Activated CD4-positive, alpha-beta T cell treated with anti-CD3 and anti-CD28 coated beads for 36 hours (primary cell): ENCODE measurements at places on chromosomes 2 and 18. TPM values are rescaled to one million over a fixed set of nuclear protein-coding genes. Genes with fewer than 3 reads are reported as not detected.

DNA sequence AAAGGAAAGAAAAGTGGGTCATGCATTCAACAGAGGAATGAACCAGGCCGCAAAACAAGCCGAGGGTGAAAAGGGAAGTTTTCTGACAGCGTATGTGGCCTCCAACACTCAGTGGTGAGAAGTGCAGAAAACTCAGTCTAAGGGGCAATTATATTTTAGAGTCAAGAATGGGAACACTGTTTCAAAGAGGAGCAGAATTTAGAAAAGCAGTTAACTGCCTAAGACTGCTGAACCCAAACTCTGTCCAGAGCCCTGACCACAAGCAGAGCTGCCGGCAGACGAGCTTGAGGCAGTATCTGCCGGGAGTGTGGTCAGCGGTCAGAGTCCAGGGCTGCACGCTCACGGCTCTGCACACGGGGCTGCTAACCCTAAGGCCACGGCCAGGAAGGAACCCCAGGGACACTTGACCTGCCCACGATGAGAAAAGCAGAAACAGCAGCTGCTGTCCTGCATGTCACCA is 347.0 kb upstream of the ID2 start:
- DNase-seq, result no peak

DNA sequence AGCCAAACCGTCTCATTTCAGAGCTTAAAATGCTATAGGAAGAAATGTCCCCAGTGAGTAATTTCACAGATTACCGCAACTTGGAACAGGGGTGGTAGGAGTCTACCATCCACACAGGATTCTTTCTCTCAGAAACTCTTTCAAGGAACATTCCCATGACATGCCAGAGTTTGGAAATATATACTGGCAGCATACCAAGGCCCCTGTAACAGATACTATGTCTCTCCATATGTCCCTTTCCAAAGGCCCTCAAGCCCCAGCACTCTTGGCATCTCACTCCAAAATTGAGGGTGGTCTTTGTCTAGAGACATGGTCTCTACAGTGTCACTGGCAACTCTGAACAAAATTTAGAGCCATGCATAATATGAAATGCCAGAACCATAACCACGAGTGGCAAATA is 11.0 kb downstream of the FIGLA start:
- no peak for DNase-seq

Gene CTIF
- 5.3 TPM for total RNA-seq

Gene TPO
- not detected for total RNA-seq

- no peak for DNase-seq
These were observed 22.5 kb downstream of the MOB4 start for GRCh38 chr2:197538412-197538811.

GRCh38 chr2:96325041-96325883 is at the start of gene ITPRIPL1:
ITPRIPL1 (plus strand) TSS chr2:96325317; CDS start chr2:96325840, 523 bp downstream.
- DNase-seq, result peak; percentile 65

Gene EVX2
- total RNA-seq, result not detected

DNA sequence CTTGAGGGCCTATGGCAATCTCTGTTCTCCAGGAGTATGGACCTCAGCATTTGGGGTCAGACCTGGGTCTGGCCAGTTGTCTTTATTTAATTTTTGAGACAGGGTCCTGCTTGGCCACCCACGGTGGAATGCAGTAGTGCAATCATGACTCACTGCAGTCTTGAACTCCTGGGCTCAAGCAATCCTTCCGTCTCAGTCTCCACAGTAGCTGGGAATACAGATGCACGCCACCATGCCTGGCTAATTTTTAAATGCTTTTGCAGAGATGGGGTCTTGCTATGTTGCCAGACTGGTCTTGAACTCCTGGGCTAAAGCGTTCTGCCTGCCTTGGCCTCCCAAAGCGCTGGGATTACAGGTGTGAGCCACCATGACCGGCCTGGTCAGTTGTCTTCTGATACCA is 46.4 kb upstream of the INHBB start:
- no peak for DNase-seq

DNA sequence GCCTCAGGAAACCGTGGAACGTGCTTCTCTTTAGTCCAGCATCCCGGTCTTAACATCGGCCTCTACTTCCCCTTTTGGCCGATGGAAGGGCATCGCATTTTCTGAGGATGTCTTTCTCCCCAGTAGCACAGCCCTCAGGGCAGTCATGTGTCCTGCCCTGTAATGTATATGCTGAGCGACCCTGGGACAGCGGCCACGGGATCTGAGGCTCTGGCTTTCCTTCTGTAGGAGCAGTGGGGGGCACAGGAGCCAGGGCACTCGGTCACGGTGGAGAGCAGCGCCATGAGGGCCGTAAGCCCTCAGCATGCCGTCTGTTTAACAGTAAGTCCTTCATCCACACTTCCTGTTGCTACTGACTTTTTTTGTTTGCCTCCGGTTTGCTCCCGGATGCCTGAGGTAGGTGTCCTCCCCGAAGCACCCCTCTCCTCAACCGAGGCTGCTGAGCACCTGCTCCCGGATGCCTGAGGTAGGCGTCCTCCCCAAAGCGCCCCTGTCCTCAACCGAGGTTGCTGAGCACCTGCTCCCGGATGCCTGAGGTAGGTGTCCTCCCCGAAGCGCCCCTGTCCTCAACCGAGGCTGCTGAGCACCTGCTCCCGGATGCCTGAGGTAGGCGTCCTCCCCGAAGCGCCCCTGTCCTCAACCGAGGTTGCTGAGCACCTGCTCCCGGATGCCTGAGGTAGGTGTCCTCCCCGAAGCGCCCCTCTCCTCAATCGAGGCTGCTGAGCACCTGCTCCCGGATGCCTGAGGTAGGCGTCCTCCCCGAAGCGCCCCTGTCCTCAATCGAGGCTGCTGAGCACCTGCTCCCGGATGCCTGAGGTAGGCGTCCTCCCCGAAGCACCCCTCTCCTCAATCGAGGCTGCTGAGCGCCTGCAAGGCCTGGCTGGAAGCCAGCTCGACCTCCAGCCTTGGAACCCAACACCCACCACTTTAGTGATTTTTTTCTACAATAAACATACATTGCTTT is 169.3 kb downstream of the HDAC4 start:
- no peak for DNase-seq

DNA sequence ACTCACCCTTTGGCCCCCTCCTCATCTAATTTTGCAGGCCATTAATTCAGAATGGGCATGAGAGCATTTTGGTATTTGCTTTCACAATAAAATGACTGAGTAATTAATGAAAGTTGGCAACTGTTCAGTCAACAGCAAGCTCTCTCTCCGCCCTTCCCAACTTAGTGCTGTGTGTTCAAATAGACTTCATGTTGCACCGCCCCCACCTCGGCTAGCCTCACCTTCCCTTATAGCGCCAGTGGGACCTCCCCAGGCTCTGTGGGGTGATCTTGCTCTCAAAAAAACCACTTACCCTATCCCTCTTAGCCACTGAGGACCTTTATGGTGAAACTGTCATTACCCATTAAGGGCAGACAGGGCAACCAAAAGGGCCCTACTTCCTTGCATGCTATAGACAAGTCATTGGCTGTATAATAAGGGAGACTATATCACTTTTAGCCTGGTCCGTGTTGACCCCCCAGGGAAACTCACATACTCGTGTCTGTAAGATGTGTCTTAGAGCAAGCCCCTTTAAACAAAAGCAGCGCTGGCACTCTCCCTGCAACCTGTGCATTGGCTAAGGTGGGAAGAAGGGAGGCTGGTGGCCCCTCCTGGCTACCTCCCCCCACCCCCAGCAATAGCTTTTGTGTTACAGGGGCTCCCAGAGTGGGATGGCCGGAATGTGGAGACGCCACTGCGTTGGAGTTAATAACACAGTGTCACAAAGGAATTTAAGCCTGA is 15.2 kb downstream of the EN1 start:
- no peak for DNase-seq

DNA sequence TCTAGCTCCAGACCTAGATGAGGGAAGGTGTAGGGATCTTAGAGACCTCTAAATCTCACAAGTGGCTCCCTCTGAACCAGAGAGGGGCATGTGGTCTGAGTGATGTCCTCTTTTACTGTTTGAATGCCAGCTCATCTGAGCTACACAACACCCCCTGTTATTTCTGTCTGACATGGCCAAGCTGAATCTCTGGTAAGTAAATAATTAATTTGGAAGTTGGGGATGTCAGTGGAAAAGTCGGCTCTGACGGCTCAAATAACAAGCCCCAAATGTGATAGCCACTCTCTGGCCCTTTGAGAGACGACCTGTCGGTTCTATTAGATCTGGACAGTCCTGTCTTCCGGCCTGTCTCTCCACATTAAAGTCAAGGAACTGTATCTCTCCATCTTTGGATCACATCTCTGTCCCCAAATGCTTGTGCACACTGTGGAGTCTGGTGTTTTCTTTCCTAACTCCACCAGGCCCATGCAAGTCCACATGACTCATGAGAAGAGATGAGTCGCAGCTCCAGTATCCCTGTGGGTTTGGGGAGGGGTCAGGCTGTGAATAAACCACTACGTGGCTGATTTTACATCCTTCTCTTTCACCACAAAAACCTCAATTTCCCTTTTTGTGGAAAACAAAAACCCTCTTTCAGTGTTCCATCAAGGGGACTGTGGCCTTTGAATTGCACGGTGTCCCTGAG is 52.5 kb downstream of the SETBP1 start:
- peak; percentile 58 for DNase-seq

DNA sequence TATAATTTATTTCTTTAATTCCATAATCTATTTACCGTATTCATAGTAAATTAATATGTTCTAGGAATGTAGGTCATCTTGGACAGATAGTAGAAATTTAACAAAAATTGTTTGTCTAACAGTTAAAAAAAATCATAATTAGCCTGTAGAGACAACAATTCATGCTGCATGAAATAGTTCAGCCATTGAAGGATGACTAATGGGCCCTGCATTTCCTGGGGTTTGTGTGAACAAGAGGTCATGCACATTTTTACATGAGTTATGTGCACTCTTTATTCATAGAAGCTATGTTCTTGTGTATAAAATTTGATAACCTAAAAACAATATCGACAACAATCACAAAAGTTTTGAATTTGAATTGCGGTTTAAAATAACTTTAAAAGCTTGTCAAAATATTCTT is 1663.6 kb downstream of the SUCLG1 start:
- no peak for DNase-seq

DNA sequence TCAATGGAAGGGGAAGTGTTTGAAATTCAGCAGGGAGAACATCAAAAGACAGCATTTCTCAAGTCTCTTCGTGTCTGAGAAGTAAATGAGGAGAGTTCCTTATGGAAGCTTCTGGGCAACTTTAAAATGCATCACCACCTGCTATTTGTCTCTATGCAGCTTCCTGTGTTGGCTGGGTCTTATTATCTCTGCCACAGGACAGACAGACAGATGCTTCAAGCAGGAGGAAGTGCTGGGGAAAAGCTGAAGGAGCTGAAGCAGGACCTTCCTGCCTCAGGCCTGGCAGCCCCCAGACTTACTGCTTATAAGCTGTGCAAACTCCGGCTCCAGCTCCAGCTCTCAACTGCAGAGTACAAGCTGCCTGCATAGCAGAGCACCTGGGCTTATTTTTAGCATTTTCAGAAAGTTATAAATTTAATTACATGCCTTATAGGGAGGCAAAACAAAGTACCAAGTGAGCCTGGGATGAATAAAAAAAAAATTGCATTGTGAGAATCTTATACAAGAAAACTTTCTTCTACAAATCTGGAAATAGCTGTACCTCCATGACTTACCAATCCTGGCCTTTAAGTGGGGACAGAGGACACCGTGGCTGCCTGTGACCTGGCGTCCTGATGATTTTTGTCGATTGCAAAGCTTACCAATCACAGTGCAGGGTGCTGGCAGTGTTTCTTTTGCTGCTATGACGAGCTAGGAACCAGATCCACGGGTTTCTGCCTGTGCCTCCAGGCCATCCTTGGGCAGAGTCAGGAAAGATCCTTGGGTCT is 206.3 kb downstream of the SEPTIN10 start:
- no peak for DNase-seq

Gene FOXD4L1
- total RNA-seq, result 0.14 TPM

Gene GRHL1
- 0.27 TPM for total RNA-seq
